Gastroesophageal sphincter (tissue), 4 donors: ENCODE measurements at places on chromosomes 6 and 20.

DNA sequence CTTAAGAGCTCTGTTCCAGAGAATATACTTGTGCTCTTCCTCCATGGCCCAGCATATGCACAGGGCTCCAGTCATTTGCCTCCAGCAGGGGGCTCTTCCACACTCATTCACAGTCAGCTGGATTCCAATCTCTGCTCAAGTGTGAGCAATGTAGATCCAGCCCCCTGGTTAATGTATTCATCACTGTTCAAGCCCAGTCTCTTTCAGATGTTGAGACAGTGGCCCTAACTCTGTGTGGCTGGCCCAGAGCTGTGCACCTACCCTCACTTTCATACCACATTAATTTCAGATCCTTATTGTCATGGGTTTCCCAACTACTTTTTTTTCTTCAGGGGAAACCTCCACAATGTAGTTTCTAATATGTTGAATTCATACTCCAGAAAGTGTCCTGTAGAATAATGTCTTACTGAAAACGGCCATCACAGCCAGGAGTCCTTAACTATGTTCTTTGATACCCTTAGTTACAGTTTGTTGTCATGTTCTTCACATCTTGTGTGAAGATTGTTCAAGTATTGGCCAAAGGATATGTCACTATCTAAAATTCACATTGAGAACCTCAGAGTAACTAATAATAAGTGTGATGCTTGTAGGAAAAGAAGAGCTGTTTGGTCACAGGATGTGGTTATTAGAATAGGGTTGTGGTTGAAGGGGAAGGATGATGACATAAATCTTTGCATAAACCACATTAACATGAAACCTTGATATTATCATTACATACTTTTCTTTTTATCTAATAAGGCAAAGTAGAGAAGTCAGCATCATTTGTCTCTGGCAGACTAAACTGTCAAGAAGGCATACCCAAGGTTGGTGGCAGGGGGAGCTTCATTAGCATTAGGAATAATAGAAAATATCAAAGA lies 14.4 kb upstream of the HLA-DQA1 start:
- peak; percentile 13 for ATAC-seq

DNA sequence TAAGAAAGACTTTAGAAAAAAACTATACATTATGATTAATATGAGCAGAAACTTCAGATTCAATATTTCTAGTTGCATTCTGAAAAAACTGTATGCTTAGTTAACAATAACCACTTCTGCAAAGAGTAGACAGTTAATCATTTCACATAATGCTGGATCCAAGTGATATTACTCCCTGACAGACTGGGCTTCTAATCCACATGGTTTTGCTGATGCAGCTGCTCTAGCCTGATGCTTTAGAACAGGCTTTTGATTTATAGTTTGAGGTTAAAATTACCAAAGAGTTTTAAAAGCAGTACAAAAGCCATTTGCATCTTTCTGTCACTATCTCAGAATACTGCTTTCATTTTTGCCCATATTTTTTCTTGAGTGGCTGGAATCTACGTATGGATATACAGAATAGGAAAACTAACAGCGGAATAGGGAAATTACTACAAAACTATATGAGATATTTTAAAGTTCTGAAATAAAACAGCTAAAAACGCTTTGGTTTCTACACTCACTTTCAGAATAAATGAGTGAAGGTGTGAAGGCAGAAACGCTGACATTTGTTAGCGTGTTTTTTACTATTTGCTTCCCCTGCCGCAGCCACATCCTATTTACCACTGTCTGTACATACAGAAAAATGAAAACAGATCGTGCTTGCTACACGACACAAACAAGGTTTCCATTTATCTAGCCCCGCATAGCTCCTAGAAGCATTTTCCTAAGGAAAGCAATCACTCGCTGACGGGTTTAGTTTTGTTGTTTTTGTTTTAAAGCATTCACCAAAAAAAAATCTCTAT lies 61.7 kb downstream of the METTL24 start:
- ATAC-seq = no peak

GRCh38 chr6:41487860-41488432 lies 58.2 kb upstream of the FOXP4 start:
- no peak for ATAC-seq

DNA sequence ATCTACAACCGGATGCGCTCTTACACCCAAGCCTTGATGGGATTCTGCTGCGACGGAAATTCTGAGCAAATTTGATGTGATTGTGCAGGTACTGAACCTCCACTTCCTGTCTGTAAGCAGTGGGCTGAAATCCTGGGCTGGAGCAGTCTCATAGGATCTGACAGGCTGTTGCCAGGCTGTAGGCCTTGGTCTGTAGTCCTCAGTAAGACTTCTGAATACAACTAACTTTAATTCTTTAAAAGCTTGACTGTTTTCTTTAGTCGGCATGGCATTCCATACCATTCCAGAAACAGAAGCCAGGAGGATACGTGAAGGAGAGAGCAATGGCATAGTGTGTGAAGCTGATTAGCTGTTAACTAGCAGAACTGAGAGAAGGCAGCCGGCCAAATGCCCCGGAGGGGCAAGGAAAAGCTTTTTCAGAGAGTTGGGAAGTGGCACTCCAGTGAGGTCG lies 68.3 kb downstream of the ADTRP start:
- no peak for ATAC-seq

DNA sequence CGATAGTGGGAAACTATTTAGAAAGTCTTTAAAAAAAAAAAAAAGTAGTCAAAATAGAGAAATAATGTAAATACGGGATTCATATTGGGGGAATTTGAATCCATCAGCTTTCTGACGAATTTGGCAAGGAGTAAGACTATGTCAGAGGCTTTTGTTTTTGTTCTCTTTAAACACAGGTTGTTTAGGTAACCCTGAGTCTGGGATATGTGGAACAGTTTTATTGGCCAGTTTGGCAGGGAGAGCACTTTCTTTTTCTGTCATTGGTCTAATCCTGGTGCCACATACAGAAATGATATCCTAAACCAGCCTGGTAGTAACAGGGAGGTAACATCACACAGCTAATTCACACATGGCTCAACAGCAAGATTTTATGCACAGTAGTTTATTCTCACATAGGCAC lies 27.7 kb downstream of the HAO1 start:
- no peak for ATAC-seq

DNA sequence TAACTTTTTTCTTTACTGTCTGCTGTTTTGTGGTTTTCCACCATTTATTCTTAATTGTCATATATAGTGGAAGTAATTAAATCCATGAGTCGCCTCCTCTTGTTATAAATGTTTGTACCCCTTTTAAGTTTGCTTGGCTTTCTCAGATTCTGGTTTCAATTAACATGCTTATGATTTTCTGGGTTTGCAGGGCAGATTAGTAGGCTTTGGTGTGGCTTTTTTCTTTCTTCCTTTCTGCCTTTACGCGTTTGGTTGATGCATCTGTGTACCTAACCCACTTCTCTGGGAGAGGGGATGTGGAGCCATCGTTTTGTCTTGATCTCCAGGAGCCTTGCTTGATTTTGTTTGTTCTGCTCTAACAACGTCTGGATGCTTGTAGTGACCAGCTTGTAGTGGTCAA lies 100.4 kb downstream of the JARID2 start:
- ATAC-seq = no peak

GRCh38 chr6:93088621-93089501 lies 330.5 kb downstream of the EPHA7 start:
- no peak for ATAC-seq

- ATAC-seq = no peak
These were observed 19.1 kb upstream of the CHMP4B start for GRCh38 chr20:33791959-33792597.

DNA sequence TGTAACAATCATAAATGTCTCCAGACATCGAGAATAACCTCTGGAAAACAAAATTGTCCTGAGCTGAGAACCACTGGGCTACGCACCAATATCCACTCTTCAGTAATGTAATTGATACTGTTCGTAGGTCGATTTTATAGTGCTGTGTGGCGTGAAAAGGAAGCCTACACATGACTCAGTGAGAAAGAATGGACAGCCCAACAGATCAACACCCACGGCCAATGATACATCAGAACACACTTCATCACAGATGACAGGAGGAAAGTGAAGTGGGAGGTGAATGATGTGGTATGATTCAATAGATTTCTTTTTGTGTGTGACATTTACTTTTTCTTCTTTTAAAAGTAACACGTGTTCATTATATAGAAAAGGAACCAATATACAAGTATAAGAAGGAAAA lies 93.5 kb downstream of the RPS12 start:
- ATAC-seq = no peak

- ATAC-seq = no peak
These were observed 554.8 kb downstream of the DHX35 start for GRCh38 chr20:39516964-39517363.

GRCh38 chr20:13101706-13102105 lies 92.9 kb downstream of the SPTLC3 start:
- ATAC-seq = no peak

DNA sequence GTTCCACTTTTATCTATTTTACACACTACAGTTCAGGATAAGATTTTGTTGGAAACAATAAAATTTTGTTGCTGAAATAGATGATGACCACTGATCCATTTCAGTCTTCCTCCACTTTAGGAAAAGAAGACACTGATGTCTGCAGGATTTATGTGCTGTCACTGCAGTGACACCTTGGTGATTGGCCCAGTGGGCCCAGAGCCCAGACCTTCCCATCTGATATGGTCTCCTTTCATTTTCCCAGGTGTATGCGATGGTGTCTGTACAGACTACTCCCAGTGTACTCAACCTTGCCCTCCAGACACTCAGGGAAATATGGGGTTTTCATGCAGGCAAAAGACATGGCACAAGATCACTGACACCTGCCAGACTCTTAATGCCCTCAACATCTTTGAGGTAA lies 19.6 kb upstream of the ADGRF4 start:
- no peak for ATAC-seq

GRCh38 chr6:56744528-56744927 lies 101.8 kb upstream of the DST start:
- ATAC-seq = no peak

DNA sequence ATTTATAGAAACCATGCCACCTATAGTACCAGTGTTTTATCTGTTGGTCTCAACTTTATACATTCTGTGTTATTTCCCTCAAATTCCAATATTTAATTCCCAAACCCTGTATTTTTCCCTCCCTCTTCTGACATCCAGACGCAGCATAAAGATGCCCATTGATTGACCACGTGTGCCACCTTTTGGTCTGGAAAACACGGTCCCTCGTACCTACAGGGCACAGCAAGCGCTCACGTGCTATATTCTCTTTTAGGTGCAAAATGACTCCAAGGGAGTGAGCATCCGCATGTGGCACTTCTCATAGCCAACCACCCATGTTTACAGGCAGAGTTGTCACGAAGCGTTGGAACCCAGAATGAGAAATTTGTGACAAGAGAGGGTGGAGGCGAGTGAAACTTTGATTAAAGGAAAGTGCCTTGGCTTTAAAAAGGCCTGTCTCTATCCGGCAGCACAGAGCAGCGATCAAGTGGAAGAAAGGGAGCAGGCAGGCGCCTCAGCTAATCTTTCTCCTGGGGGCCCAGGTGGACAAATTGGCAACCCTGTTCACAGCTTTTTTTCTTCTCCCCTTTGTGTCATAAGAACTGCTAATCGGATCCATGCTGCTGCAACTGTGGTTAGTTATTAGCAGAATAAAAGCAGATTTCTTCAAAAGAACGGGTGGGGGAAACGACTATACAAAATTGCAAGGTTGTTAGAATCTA lies 225.9 kb downstream of the TMEM242 start:
- ATAC-seq = no peak

GRCh38 chr6:152048921-152049320 lies 241.4 kb downstream of the ESR1 start:
- ATAC-seq = no peak

- ATAC-seq = no peak
These were observed 12.7 kb upstream of the EFHC1 start for GRCh38 chr6:52407467-52407866.

DNA sequence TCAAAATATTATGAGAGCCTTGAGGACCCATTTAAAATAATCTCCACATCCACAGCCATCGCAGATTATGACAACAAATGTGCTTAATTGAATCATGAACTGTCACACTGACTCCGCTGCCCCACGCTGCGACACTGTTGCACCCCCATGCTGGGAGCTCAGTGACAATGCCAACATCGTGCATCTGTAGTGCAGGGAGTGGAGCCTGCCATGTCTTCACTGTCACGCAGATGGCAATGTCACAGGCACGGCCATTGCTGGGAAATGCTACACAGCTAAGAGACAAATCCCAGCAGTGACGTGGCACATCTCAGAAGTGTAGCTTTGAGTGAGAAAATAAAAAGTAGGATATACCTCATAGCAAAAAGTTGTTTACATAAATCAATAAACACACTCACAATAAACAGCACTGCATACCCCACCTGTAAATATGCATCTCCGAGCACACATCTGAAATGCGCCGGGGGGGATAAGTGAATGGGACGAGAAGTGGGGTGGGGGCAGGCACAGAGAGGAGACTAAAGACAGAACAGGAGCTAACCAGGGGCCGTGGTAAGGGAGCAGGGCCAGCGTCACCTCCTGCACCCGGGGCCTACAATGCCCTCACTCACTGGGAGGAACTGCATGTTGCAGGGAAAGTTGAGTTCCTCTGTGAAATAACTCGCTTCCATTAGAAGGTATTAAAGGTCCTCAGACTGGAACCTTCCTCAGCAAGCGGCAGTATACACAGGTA lies 349.9 kb downstream of the THBS2 start:
- ATAC-seq = no peak

DNA sequence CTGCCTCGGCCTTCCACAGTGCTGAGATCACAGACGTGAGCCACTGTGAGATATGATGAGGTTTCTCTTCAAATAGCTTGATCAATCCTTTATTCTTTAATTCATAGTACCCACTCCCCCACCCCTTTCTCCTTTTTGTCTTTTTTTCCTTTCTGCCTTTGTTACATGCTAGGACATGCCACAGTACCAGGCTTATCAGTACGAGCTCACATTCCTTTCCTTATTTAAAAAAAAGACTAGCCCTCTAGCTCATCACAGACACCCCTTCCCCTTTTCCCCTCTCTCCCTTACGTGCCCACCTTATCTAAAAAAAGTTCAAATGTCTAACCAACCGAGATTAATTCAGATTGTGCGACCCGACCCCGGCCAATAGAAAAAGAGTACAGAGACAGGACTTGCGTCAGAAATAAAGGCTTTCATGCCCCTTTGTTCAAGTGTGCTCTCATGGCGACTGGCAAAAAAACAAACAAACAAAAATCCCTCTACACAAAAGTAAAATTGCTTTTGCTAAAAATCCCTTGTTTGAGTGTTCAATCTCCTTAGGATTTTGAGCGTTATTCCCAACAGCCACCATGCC lies 49.2 kb downstream of the MRAP2 start:
- no peak for ATAC-seq

- ATAC-seq = peak; percentile 88
These were observed 394 bp downstream of the AKAP12 start for GRCh38 chr6:151240036-151240685.

GRCh38 chr6:73691512-73691911 lies 4.5 kb upstream of the CD109 start:
- ATAC-seq = no peak
